ENCODE measurements at places on chromosomes 6 and 20.

DNA sequence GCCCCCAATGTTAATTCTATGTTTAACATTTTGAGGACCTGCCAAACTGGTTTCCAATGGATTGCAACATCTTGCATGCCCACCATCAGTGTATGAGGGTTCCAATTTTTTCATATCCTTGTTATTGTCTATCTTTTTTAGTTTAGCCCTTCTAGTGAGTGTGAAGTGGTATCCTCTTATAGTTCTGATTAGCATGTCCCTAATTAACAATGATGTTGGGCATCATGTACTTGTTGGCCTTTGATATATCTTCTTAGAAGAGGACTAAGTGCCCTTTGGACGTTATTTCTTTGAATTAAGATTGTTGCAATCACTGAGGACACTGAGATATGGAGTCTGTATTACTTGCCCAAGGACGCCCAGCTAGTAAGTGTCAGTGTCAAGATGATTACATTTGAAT, 22.3 kb downstream of the GCNT2 start:
- DNase-seq, result no peak

DNA sequence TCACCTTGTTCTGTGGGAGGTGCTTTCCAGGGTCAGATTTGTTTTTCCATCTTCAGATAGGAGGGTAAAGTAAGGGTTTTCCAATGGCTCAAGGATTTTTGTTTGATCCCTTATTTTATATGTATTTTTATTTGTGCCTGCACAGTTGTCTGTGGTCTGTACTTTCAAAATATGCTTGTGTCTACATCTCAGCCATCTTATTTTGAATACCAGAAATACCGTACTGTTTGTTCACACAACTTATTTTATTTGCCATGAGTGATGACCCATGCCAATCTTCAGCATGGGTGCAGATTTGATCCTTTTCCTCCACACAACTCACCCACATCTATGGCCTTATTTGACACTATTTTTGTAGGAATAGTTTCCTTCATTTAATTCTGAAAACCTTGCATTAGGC, 72.2 kb upstream of the PTCHD4 start:
- no peak for DNase-seq

DNA sequence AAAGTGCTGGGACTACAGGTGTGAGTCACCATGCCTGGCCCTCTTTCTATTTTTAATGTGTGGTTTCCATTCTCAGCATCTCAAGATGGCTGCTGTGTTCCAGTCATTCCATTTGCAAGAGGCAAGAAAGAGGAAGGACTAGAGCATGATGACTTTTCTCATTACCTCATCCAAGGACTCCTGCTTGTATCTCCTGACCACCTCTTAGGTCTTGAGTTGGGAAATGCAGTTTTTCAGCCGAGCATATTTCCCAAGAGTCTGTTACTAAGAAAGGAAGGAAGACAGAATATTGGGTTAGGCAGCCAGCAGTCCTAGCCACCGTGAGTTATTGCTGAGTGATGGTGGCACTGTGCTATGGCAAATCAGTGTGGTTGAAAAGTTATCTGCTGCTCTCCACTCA, 108.4 kb upstream of the INSM1 start:
- no peak for DNase-seq

GRCh38 chr6:72787391-72788031, 165.6 kb downstream of the KCNQ5 start:
- peak; percentile 58 for DNase-seq

GRCh38 chr6:13827032-13827431, 12.7 kb upstream of the MCUR1 start:
- no peak for DNase-seq

GRCh38 chr20:46400828-46401477, 5.5 kb downstream of the ELMO2 start:
- DNase-seq, result peak; percentile 30

GRCh38 chr20:542777-543368, 717 bp downstream of the CSNK2A1 start:
- DNase-seq, result peak; percentile 23

DNA sequence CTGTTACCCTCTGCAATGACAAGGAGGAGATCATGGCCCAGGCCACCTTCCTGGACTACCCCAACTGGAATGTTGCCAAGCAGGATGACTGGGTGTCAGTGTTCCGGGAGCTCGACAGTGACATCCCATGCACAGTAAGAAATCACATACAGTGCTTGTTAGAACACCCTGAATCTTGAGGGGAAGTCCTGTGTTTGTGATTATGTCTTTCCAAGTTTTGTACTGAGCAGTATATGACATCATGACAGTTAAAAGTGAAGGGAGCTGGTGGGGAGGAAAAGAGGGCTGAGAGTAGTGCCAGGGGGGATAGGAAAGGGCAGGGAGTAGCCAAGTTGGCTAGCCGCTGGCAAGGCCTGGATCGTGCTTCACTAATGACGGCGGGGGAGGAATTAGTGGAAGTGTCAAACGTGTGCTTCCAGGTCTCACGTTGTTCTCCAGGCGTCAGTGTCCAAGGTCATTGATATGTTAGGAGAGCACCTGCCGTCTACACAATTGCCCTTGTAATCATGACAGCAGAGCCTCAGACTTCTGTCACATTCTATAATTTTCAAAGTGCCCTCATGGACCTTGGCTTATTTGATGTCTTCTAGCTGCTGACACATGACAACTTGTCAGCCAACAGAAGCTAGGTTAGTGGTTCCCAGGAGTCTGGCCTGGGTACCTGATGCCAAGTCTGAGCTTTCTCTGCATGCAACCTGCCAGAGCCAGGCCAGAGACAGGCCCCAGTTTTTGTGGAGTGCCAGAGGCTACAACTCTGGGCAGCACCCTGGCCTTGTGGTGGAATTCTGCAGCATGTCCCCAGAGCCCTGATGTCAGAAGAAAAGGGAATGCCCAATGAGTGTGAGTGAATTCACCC, 18.8 kb downstream of the CFAP61 start:
- no peak for DNase-seq

DNA sequence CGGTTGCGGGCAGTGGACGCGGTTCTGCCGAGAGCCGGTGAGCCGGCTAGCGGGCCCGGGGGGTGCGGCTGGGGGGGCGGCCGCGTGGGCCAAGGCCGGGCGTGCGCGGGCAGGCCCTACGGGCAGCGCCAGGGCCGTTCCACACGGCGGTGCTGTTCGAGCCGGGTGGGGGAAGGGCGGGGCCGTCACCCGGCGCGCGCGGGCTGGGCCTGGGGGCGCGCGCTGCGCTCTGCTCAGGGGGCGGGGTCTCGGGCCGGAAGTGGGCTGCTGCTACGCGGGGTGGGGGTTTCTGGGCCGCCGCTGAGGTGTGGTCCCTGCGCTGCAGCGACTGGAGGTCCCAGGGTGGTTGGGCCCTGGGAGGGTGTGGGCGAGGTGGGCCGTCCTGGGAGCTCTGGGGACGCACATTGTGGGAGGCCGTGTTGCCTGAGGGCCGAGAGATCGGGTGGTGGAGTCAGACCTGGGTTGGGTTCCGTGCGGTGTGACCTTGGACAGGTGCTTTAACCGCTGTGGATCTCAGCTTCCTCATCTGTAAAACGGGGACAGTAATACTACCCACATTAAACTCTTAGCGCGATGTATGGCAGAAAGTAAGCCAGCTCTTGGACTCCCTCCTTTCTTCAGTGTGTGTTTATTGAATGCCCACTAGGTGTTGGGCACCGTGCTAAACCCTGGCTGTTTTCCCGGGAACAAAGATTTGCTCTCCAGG, 391 bp downstream of the MAPRE1 start:
- DNase-seq, result peak; percentile 83

- DNase-seq, result no peak
Measured at GRCh38 chr20:19440660-19441527, 228.5 kb downstream of the SLC24A3 start.

GRCh38 chr6:55282115-55282514, 45.2 kb upstream of the GFRAL start:
- DNase-seq, result no peak

- no peak for DNase-seq
Measured at GRCh38 chr6:155646443-155646842, 190.8 kb upstream of the NOX3 start.

GRCh38 chr6:14086701-14087100, 30.9 kb upstream of the CD83 start:
- DNase-seq, result no peak

DNA sequence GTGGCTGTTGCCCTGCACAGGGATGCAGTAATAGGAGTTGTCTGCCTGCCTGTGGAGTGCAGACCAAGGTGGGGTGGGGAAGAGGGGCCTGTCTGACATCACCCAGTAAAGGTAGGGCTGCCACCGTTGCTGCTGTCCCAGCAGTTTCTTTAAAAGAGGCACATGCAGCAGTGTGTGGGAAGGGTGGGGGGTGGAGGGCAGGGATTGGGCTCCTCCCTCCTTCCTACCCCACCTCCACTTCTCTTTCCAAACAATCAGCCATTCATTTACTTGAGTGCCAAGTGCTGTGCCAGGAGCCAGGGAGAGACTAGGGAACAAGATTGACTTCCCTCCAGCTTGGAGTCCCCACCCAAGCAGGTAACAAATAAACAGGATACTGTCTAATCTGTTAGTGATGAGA, 66.8 kb upstream of the MYL9 start:
- DNase-seq, result no peak

- DNase-seq, result no peak
Measured at GRCh38 chr6:138550346-138550767, 51.1 kb upstream of the NHSL1 start.

DNA sequence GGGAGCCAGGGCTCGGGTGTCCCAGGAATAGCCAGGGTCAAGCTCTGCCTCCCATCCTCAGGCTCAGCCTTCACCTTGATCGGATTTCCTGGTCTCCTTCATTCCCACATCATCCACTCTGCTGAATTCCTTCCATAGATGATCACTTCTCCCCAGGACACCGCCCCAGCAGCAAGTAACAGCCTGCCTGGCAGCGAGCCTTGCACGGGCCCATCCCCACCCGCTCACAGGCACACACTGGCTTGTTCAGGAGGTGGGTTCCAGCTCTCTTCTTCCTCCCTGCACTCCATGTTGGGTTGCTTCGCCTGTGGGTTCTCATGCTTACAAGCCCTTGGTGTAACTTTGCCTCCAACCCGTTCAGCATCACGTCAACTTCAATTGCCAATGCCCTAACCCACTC, 113.0 kb upstream of the IYD start:
- DNase-seq, result no peak

DNA sequence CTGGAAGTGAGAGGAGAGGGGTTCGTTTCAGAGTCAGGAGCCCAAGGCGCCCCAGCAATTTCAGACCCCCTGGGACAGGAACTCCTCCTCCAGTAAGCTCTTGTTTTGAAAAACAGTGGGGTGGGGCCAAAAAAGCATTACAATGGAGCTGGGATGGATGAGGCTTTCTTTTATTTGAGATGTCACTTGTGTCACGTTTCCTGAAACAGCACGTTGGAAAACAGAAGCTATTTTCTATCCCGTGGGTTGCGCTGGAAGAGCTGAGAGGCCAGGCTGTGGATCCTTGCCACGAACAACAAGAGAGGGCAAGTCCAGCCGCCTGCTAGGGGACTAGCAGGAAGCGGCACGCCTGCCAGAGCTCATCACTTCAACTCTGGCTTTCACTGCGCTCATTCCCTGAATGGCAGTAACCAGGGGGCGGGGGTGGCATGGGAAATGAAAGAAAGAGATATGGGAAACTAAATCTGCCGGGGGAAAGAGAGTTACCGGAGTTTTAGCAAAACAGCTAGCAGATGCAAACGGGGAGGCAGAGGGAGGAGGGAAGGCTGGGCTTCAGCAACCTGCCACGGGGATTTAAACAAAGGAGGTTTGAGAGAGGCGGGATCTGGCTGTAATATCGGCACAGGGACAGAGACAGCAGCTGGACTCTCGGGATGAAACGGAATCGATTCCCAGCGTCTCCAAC, 34.6 kb downstream of the GCNT2 start:
- DNase-seq, result peak; percentile 57

DNA sequence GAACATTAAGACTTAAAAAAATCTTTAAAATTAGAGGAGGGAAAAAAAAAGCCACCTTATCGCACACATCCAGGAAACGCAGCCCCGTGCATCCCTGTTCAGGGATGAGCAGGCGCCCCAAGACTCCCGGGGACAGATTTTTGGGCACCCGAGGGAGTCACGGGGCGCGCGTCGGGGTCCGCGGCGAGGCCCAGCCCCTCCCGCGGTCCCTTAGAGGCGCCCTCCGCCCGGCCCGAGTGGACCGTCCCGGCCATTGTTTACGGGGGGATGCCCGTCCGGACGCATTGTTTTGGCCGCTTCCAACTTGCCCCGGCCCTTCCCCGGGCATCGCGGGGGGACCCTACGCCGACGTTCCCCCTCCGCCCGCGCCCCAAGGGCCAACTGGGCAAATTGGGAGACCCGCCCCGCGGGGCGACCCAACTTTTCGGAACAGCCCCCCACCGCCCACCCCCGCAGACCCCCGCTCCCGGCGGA, 610 bp downstream of the ZNF217 start:
- peak; percentile 29 for DNase-seq

DNA sequence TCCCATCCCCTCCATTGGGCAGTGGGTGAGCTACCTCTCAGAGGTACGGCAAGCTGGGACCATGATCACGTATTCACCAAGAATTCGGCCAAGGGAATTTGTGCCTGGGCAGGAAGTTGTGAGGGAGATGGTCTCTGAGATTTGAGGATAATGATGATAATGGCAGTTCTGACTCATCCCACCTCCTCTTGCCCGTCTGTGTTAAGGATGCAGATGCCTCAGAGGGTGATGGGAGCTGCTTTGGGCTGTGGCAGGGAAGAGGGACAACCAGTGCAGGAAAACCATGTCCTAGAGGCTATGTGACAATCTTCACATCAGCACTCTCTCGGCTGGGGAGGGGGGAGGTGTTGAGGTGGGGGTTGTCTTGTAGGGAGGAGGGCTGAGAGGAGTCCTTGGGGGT, 4.3 kb downstream of the TGM6 start:
- no peak for DNase-seq

DNA sequence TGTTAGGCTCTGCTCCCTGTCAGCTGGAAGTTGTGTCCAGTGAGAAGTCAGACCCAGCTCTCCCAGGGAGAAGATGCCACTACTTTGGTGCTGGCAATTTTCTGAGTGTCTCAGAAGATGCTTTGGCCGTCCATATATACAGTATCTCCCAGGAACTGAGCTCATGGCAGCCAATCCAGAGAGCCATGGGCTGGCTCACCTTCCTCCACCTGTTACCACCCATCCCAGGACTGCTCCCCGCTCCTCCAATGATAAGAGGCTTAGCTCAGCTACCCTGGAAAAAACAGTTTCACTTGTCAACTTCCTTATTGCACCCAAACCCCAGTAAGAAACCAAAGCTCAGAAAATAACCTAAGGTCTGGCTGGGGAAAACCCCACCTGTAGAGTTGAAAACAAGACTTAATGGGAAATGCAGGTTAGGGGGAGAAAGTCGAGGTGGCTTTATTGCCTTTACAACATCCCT, at the start of gene BNIP5:
Gene BNIP5, minus strand, starts transcription at position 110 of the 463 bp plus-strand sequence. CDS start 6,198 bp downstream, outside the sequence.
- DNase-seq, result no peak

DNA sequence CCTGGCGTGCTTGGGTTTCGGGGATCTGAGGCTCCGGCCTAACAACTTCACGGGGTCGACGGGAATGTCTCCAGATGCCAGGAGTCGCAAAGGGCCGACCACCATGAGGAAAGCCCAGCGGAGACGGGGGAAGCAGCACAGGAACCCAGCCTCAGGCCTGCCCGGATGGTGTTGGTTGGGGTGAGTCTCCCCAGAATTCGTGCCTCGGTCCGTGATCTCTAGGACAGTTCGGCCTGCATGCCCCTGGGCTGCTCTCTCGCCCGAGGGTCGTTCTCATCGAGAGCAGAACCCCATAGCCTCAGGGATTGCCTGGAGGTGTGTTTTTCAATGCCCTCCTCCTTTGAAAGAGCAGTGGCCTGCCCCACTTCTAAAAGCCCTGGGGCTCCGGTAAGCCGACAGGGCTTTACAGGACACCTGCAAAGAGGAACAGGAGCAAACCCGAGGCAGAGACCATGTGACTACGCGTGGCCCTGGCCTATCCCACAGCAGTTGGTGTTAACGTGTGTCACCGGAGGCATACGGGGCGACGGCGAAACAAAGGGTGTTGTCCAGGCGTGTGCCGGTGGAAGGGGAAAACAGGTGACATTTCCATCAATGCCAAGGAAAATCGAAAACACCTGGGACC, 973.1 kb upstream of the DEFB115 start:
- DNase-seq, result no peak
